ENCODE measurements at places on chromosomes 3 and 15. TPM values are rescaled to one million over a fixed set of nuclear protein-coding genes. Genes with fewer than 3 reads are reported as not detected.

Gene ELL3
- 9.1 TPM for polyA plus RNA-seq

GRCh38 chr3:177935047-177935446 lies 601.2 kb upstream of the KCNMB2 start:
- DNase-seq, result peak; percentile 23

Gene MPI
- 66.7 TPM for polyA plus RNA-seq

Gene ARGFX
- not detected for polyA plus RNA-seq

DNA sequence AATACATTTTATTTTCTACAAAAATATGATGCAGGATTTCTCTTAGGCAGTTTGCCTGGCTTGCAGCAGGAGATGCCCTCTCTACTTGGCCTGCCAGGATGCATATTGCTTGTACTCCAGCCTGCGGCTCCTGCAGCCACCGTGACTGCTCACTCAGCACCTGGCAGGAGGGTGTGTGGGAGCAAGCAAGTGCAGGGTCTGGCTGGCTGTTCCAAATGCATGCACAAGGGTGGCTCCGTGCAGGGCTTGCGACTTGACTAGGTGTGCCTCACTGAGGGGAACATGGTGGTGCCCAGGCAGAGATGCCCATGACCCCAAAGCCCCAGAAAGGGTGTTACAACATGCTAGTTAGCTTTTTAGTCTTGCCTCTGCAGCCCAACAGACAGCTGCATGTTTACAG lies 1240.2 kb upstream of the ALCAM start:
- no peak for DNase-seq

GRCh38 chr3:129553719-129554118 lies 10.7 kb downstream of the H1-8 start:
- no peak for DNase-seq

Gene SGO1
- polyA plus RNA-seq, result 2.1 TPM

DNA sequence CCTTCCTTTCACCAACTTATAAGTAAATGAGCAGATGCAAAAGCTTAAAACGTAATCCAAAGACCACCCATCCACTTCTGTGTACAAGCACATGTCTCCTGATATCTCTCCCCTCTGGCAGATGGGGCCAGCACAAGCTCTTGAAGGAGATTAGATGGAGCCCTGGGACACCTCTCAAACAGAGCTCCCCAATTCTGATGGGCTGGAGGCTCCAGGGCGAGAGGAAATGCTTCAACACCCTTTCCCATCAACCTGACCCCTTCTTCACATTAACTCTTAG lies 73.2 kb downstream of the MB21D2 start:
- DNase-seq, result no peak

DNA sequence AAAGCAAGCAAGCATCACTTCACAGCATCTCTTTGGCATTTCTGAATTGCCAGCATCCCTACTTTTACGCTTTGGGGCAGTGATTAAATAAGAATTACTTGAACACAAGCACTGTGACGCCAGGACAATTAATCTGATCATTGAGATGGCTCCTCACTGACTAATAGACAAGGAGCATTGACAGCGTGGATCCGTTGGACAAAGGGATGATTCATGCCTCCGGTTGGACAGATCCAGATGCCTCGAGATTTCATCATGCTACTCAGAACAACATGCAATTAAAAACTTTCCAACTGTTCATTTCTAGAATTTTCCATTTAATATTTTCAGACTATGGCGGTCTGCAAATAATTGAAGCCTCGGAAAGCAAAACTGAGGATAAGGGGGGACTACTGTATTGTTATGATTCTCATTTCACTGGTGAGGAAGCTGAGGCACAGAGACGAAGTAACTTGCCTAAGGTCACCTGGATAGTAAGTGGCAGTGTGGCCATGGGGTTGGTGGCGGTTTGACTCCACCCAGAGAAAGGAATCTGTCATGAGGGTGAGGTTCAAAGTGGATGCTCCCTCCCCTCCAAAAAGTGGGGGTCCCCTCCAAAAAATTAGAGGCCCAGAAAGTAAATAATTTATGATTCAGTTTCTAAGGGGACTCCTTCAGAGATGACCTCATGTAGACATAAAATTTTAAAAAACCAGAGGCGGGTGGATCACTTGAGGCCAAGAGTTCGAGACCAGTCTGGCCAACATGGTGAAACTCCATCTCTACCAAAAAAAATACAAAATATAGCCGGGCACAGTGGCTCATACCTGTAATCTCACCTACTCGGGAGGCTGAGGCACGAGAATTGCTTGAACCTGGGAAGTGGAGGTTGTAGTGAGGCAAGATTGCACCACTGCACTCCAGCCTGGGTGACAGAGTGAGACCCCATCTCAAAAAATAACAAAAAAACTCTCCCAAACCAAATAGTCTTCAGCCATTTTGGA lies 12.3 kb upstream of the PGPEP1L start:
- DNase-seq, result peak; percentile 21

All from HepG2 (cell line).